ENCODE measurements at places on chromosomes 16 and 17. TPM values are rescaled to one million over a fixed set of nuclear protein-coding genes. Genes with fewer than 3 reads are reported as not detected.

The RGS11 gene
- 4.0 TPM for total RNA-seq

The NPLOC4 gene
- 96.8 TPM for total RNA-seq

The PIMREG gene
- 1.0 TPM for total RNA-seq

The P3H4 gene
- total RNA-seq, result 98.8 TPM

The PIK3R6 gene
- total RNA-seq, result not detected

The SLC35G6 gene
- not detected for total RNA-seq

The KRTAP9-8 gene
- total RNA-seq, result not detected

The RNF227 gene
- 5.9 TPM for total RNA-seq

The CAPNS2 gene
- not detected for total RNA-seq

The CIITA gene
- under 0.01 TPM for total RNA-seq

The FBXL16 gene
- total RNA-seq, result 0.51 TPM

The SDR42E1 gene
- total RNA-seq, result 1.0 TPM

The DHRS7C gene
- total RNA-seq, result not detected

The P2RX5 gene
- total RNA-seq, result 63.4 TPM

The RDM1 gene
- not detected for total RNA-seq

The ATP2A3 gene
- total RNA-seq, result 3.3 TPM

The C16orf95 gene
- 4.4 TPM for total RNA-seq

The GGT6 gene
- not detected for total RNA-seq

The MILR1 gene
- total RNA-seq, result 14.5 TPM

The PLA2G10 gene
- total RNA-seq, result not detected

The CDH13 gene
- total RNA-seq, result 154 TPM

The SHCBP1 gene
- total RNA-seq, result 0.88 TPM

The CDH3 gene
- not detected for total RNA-seq

The WNK4 gene
- not detected for total RNA-seq

The CXCL16 gene
- 0.57 TPM for total RNA-seq

The FMNL1 gene
- 56.3 TPM for total RNA-seq

The SLFN12L gene
- not detected for total RNA-seq

The SMTNL2 gene
- total RNA-seq, result 0.10 TPM
